Stimulated activated CD4-positive, alpha-beta T cell treated with anti-CD3 and anti-CD28 coated beads, Interleukin-2, amount 100 ng/mL, for 24 hours (primary cell): ENCODE measurements at places on chromosomes 7 and 10.

DNA sequence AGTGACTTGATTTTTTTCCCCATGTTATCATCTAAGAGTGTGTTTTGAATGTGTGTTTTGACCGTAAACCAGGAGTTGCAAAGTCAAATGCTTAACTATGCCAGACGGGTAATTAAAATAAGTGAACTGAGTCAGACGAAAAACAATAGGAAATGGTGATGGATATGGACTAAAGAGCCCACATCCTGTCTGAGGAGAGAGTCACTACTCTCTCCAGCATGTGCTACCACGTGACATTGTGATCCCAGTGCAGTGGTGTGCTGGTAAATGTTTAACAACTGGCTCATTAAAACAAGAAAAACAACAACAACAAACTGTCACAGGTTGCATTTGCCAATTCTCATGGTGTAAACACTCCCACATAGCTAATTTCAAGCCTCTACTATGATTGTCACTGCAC is 164.3 kb downstream of the SUGCT start:
- DNase-seq, result no peak

- no peak for DNase-seq
These were observed 770.2 kb downstream of the GRID1 start for GRCh38 chr10:85596389-85596788.

DNA sequence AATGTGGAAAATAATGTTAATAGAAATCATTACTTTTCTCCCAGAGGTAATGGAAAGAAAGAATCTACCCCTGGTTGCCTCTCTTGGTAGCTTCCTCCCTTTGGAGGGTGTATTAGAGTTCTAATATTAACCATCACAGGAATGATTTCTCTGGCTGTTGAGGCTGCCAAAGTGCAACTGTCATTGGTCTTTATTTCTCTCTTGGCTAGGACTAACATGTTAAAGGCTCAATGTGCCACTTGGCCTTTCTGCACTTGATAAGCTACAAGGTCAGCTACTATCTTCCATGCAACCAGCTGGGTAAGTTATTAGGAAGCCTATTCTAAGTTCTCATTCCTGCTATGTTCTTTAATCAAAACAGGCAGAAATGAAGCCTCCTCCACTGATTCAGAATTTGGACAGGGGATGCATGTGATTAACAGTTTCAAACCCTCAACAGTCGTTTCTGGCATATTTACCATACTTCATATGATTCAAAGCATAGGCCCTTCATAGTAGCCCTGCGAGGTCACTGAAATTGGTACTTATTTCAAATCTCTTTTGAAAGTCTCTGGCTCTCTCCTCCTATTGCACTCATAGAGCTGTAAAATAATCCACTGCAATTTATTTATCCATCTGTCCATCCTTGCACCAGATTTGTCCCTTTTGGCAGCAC is 645.0 kb downstream of the SORCS1 start:
- DNase-seq, result no peak

DNA sequence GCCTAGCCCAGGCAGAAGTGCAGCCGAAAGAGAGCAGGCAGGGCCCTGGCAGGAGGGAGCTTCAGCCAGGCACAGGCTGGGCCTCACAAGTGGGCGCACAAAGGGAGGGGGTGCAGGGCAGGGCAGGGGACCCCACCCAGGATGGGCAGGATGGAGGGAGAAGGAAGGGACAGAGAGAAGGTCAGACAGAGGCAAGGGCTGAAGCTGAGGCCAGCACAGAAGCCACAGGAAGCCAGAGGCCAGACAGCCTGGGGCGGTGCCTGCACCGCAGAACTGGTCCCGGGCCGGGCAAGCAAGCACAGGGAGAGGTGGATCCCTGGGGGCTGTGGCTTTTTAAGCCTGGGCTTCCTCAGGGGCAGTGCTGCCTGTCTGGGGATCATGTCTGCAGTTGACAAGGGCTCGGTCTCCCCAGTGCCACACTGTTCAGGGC is 16.7 kb downstream of the NOS3 start:
- DNase-seq, result no peak

GRCh38 chr10:77788496-77789010 is 138.0 kb downstream of the DLG5 start:
- no peak for DNase-seq

- no peak for DNase-seq
These were observed 637.9 kb upstream of the DPP6 start for GRCh38 chr7:153414288-153414629.

DNA sequence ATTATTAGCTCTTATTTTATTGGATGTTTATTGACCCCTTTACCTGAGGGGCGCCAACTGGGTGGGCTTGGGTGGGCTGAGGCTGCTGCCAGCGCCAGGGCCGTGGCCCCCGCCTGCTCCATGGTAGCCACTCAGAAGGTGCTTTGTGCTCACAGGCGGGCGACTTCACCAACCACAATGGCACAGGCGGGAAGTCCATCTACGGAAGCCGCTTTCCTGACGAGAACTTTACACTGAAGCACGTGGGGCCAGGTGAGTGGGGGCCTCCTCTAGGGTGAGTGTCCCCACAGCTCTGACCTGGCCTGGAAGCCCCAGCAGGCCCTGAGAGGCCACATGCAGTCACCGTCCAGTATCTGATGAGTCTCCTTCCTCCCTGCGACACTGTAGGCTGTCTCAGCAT is 4.1 kb downstream of the PPIF start:
- DNase-seq, result no peak

DNA sequence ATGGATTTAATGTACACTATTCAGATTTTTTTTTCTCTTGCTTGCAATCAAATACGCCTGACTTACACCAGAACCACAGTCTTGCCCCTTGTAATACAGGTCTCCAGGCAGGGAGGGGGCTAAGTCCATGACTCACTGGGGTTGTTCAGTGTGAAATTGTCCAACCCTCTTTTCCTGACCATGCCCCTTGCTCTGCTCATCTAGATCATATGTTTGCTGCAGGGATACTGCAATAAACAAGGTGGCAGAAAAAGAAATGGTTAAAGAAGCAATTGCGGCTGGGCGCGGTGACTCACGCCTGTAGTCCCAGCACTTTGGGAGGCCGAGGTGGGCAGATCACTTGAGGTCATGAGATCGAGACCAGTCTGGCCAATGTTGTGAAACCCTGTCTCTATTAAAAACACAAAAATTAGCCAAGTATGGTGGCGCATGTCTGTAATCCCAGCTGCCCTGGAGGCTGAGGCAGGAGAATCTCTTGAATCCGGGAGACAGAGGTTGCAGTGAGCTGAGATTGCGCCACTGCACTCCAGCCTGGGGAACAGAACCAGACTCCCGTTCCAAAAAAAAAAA is 85.5 kb downstream of the TMEM130 start:
- no peak for DNase-seq

DNA sequence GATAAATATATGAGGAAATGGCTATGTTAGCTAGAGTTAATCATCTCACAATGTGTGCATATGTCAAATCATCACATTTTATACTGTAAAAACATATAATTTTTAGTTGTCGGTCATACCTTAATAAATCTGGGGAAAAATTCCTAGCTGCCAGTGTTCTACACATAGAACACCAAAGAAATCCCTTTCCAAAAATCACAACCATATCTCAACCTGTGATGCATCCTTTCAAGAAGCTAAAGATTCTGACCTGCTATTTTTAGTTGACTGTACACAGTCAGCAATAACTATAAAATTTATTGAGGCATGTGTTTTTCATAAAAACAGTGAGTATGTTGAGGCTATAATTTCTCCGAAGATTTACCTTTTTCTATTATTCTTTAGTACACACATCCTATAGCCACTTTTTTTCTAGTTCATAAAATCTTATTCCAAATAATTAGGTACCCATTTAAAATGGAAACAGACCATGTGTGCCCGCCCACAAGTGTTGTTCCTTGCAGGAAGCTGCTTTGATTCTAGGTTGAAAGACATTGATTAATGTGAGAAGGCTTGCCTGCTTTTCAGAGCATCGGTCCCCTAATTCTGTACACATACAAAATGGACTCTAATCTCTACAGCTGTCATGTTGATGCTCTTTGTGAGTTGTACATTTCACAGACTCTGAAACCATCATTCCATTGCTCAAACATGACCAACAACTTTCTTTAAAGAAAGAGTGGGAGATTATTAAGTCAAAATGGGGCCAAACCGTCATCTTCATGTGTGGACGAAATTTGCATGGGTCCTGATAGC is 117.5 kb upstream of the LRRN3 start:
- DNase-seq, result no peak

GRCh38 chr10:68032113-68032512 is 43.0 kb downstream of the HERC4 start:
- no peak for DNase-seq

DNA sequence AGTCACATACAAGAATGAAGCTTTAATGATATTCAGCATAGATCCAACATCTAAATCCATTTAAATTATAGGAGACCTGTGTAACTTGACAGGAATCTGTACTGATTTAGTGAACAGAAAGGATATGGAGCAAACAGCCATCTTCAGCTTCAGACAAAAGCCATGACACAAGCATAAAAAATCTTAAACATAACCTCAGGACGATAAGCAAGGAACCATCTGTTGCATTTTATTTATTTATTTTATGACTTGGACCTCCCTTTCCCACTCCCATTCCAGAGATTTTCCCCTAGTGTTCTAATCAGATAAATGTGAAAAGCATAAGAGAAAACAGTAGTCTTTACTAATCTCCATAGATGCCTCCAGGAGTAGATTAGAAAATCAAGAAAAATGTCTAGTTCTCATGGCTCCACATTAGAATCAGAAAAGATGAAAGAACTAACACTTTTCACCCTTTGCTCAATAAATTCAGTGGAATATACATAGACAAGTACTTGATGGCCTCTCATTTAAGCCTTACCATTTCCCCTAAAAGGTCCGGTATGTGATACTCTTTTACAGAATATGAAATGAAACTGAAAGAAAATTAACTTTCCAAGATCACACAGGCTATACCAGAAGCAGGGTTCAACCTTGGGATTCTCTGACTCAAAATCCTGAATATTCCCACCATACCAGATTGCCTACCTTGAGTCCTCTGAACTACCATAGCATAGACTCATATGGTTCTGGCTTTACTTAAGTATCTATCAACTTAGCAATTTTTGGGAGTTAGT is 15.2 kb downstream of the CACNA2D1 start:
- DNase-seq, result no peak

DNA sequence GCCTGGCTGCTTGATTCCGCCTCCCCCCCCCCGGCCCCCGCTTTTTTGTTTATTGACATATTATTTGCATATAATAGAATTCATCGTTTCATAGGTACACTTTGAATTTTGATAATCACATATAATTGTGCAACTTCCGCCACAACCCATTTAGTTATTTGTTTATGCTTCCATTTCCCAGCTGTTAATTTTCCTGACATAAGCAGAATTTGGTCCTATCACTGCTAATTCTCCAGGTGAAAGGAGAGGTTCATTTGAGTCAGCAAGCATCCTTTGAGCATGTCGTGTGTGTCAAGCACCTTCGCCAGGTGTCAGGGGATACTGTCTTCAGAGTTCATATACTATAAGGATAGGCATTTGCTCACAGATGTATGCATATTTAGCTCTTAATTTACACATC is 102.2 kb downstream of the CELF2 start:
- no peak for DNase-seq

GRCh38 chr7:34886856-34887255 is 150.4 kb downstream of the DPY19L1 start:
- no peak for DNase-seq

DNA sequence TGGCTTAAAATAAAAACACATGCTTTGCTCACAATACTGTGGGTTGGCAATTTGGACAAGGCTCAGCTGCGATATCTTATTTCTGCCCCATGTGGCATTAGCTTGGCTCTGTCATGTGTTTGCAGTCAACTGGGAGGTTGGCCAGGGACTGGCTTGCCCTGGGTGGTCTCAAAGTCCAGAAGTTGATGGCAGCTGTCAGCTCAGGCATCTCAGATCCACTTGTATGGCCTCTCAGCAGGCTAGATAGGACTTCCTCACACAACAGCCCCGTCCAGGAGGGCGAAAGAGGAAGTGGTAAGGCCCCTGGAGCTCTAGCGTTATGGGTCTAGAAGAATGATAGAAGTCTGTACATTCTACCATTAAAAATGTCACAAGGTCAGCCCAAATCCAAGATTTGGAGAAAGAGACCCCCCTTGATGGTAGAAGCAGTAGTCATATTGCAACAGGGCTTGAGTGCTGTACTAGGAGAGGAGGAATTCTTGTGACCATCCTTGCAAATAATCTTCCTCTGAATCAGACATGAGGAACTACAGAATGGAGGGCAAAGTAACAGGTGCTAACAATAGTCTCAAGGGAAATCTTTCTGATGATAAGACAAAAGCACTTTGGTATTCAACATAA is 166.2 kb downstream of the FAM107B start:
- no peak for DNase-seq

GRCh38 chr10:73856261-73856660 is 18.1 kb downstream of the CAMK2G start:
- no peak for DNase-seq

DNA sequence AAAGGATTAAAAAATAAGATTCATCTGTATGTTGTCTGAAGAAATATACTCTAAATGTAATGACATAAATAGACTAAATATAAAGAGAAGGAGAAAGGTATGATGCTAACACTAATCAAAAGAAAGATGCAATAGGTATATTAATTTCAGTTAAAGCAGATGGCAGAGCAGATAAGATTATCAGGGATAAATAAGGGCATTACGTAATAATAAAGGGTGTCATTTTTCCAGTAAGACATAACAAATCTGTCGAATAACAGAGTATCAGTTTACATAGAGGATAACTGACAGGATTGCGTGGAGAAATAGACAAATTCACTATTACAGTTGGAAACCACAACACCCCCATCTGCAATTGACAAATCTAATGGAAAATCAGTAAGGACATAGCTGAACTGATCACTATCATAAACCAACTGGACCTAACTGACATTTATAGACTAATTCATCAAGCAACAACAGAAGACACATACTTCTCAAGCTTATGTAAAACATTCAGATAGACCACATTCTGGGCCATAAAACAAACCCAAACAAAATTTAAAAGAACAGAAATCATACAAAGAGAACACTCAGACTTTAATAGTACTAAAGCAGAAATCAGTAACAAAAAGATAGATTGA is 384.1 kb upstream of the COBL start:
- DNase-seq, result no peak
